Muscle of back (tissue), 13 donors: ENCODE measurements at places on chromosomes 2 and 18.

DNA sequence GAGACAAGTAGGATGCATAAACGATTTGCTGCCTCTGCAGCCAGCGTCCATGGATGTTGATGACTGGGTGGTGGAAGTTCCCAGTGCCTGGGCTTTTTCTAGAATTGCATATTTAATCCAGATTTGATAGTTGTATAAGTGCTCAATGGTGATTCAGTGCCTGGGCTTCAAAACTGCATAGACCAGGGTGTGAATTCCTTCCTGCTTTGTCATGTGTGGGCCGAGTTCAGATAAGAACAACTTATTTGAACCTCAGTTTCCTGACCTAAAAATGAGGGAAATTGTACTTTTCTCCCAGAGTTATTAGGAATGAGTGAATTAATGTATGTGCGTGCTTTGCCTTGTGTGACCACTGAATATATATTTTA lies 154.6 kb downstream of the WDSUB1 start:
- no peak for DNase-seq

- no peak for DNase-seq
Observed at GRCh38 chr18:706405-706804, 6.0 kb downstream of the ENOSF1 start.

DNA sequence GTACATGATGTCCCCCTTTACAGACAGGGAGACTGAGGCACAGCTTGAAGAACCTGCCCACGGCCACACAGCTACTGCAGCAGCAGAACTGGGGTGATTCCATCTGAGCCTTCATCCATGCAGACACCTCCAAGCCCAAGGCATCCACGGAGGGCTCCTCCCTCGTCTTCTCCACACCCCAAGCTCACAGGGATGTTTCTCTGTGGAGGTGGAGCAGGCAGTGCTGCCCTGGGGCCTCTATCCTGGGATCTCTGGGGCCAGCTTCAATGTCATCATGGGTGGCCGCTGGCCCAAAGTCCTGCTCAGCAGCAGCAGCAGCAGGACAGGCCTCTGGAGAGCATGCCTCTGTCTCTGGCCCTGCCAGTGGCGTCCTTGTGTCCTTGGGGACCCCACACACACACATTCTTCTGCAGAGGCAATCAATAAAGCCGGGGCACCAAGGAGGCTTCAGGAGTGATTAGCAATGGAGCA lies 31.2 kb downstream of the ADI1 start:
- DNase-seq, result no peak

DNA sequence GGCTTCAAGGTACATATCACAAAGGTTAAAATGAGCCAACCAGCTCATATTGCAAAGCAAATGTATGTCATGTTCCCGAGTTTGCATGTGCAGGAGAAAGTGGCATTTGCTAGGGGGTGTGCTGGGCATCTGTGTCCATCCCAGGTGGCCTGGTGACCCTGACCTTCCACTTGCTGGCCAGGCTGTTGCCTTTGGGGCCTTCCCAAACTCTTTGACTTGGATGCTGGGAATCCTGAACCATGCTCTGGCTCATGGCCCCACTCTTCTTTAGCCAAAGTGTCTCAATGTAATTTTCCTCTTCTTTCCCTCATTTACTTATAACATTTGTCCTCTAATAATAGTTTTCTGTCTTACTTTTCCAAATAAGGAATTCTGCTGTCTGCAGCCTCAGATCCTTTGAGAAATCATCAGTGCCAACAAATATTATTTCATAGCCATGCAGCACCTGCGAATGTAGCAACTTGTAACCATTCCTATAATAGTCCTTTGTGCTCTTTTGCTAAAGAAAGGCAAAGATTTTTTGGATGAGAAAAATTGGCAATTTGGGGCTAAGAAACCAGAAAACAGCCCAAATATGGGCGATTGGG lies 64.2 kb downstream of the MTCL1 start:
- peak; percentile 70 for DNase-seq

- DNase-seq, result no peak
Observed at GRCh38 chr18:76750917-76751890, 71.2 kb upstream of the ZNF236 start.

DNA sequence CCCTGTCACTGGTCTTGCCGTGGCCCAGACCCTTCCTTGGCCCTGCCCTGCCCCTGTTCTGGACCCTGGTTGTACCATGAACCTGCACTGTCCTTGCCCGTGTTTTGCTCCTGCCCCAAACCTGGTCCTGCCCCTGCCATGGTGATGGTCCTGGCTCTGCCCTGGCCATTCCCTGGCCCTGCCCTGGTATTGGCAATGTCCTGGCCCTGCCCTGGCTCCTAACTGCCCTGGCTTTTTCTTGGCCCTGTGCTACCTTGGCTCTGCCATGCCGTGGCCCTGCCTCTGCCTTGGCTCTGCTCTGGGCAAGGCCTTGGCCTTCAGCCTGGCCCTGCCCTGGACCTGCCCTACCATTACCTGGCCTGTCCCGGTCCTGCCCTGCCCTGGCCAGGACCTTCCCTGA lies 5.5 kb upstream of the ANKRD62 start:
- no peak for DNase-seq

DNA sequence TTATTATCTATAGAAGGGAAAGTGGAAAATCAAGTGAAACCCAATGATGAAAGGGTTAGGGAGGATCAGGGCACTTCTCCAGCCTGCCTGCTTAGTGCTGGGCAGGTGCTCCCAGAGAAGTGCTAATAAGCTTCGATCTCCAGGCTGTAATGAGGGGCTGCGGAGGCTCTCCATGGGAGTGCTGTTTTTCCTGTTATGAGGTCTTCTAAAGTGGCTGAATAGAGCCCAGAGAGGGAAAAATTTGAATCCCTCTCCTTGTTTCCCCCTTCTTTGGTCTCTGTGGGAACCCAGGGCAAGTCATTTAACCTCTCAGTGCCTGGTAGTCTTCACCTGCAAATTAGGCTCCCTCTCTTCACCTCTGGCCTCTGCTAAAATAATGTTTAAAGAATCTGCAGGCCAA lies 351.7 kb upstream of the DCC start:
- DNase-seq, result no peak

GRCh38 chr2:26850000-26850431 lies 2.1 kb downstream of the DPYSL5 start:
- DNase-seq, result no peak

GRCh38 chr2:184767059-184767458 lies 168.7 kb downstream of the ZNF804A start:
- no peak for DNase-seq

- no peak for DNase-seq
Observed at GRCh38 chr18:36189486-36189885, 2.2 kb downstream of the MOCOS start.

DNA sequence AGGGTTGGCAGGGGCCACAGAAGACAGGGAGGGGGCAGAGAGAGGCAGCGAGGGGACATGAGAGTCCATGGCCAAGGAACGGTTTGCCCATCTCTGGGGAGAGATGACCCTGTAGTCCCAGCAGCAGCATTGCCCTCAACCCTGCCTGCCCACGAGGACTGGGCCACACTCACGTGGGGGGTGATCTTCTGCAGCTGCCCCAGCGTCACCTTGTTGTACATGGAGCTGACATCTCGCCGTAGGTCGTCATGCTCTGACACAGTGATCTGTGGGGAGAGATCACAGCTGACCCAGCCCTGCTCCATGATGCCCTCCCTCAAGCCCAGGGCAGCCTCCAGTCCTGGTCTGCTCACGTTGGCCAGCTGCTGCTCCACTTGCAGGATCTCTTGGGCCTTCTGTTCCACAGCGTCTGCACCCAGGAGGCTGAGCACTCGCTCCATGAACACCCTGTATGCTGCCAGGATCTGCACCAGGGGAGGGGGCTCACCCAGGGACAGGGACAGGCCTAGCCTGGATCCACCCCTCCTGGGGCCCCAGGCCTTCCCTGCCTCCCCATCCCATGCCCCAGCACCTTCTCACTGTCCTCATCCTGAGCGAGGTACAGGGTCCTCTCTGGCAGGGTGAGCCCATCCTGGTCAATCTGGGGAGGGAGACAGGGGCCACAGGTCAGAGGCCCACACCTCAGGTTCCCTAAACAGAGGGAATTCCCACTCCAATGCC lies 2.8 kb downstream of the ECEL1 start:
- no peak for DNase-seq

DNA sequence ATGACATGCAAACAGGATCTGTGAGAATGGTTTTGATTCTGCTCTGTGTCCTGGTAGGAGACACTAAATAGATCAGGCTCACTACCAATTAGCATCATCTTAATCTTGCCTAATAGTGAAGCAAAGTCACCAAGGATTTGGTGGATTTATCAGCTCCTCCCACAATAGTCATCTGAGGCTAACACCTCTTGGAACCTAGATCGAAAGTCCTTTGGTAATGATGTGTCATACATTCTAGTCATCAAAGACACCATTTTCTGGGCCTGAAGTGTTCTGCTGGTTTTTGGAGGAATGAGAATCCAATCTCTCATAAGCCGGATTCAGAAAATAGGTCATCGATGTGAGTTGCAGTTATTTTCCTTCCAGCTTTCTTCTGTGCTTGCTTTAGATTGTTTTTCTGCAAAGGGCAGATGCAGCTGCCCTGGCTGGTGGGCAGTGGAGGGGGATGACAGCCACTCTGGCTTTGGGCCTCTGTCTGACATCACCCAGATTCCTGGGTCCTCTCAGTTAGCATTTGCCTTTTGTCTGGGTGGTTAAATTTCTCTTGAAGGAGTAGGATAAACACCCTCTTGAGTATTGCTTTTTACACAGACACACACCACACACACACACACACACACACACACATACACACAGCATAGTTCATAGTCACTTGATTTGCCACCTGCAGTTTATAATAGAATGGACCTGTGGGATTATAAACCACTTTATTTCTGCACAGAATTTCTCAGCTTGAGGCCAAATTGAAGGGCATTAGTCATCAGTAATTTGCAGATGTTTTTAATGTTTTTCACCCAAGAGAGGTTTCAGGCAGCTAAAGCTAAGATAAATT lies at the start of gene MYO3B:
Gene MYO3B (plus strand): TSS at position 198 of the 832 bp plus-strand sequence. CDS start 141 bp downstream, at position 339.
- DNase-seq, result no peak

DNA sequence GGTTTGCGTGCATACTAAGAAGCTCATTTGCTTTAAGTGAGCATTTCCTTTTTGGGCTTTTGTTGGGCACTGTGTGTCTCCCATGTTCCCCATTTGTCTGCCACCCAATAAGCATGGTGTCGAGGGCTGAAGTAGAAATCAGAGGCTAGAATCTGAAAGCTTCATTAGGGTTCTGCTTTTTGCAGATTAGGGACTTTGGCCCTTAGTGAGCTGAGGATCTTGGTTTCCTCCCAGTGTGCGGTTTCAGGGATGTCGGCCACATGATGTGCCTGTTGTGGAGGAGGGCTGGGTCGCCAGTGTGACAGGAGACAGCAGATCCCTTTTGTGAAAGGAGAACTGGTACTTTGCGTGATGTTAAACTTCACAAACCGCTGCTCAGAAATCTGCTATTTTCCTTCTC lies 41.1 kb downstream of the PLEKHB2 start:
- DNase-seq, result no peak

- peak; percentile 6 for DNase-seq
Observed at GRCh38 chr2:209872675-209873074, 101.0 kb downstream of the UNC80 start.

DNA sequence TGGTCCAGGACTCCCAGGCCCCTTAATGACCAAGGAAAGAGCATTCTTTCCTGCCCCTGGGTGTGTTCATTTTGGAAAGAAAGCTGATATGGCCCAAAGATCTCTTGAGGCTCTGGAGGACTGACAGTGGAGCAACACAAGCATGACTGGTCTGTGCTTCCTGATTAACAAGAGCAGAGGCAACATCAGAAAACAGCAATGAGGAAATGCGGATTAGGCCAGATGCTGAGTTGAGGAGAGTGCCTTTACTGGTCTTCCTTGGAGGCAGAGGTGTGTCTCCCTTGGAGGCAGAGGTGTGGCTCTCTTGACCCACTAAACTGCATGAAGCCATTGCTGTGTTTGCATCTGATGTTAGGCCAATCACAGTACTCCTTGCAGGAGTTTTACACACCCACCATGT lies 19.9 kb downstream of the IL36B start:
- no peak for DNase-seq

GRCh38 chr2:206798000-206798399 lies 32.6 kb downstream of the FASTKD2 start:
- no peak for DNase-seq

DNA sequence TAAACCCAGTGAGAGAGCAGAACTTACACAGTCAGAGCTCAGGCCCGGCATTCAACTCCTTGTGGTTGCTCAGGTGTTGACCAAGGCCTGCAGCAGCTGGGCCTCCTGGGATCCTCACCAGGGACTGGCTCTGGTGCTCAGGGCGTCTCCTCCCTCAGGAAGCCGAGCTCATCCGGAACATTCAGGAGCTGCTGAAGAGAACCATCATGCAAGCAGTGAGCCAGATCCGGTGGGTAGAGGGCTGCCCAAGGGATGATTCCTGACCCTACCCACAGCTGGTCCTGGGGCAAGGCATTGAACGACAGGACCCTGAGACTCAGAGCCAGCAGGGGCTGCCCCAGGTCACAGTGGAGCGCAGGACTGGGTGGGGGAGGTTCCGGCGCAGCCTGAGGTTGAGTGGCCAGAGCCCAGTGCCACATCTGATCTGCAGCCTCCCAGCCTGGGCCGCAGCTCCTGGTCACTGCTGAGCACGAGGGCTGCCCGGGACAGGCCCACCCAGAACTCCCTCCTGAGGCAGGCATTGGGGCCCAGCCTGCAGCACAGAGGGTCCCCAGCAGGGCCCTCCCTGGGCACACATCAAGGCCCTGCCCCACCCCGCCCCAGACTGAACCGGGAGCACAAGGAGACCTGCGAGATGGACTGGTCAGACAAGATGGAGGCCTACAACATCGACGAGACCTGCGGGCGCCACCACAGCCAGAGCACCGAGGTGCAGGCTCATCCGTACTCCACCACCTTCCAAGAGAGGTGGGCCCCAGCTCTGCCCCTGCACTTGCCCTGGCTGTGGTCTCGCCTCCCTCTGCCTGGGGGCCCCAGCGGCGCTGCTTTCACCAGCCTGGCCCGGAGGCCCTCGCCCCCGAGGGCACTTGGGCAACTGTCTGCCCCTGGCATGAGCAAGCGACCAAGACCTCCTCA lies 2.4 kb downstream of the TEKT4 start:
- DNase-seq, result no peak

DNA sequence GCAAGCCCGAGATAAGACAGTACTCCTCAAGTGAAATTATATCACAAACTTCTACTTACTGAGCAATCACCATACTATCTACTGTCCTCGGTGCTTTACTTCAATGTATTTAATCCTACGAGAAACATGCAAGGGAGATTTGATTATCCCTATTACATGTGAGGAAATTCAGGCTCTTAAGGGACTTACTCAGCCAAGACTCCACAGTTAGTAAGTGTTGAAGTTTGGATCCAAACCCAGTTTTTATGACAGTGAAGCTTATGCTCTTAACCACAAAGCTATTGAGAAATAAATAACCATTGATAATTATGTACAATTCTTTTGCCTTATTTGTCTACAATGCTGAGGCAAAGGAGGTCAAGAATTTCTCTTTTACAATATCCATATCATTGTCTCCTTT lies 672.9 kb upstream of the ACVR2A start:
- DNase-seq, result no peak
